ENCODE measurements at places on chromosomes 2 and 18.

DNA sequence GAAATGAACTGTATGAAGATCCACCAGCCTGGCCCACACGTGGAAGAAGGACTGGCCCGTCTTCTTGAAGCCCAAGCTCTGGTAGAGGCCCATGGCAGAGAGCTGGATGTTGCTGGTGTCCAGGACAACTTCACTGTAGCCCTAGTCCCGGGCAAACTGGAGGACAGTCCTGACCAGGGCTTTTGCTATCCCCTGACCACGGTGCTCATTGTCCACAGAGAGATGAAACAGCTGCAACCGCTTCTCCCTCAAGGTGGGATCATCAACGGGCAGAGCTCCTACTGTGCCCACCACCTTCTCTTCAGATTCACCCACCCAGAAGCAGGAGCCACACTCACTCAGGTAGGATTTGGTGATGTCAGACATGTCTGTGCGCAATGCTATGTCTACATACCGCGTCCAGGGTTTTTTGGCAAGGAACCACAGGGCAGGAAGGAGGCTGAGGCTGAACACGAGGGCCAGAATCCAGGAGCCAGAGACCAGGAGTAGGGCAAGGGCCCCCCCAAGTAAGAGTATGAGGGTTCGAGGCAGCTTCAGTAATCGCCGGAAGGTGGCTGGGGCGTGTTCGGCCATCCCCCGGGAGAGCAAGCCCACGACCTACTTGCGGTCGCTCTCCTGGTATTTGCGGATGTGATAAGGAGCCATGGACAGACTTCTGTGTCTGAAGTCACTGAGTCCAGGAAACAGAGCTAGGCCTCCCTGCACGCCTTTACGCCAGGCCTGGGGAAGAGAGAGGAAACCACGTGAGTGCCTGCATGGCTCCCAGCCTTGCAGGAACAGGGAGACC is 36.3 kb downstream of the TPRKB start:
- no peak for DNase-seq

- DNase-seq, result no peak
Observed at GRCh38 chr2:28349546-28350165, 43.0 kb upstream of the FOSL2 start.

DNA sequence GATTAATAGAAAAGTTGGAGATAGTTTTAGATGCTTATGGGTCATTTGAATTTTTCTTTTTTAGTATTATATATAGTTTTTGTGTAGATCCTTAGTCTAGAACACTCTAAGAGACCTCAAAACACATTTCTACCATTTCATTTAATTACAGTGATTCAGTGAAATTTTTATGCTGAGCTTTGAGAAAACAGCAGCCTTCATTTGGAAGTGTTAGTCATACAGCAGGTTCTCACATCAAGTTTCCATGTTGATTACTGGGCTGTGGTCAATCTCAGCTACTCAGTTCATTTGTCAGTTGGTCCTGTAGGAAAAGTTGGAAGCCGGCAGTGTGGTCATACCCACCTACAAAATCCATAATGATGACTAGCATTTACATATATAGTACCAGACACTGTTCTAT is 37.9 kb downstream of the MAP3K19 start:
- DNase-seq, result no peak

- DNase-seq, result no peak
Observed at GRCh38 chr2:79375817-79376216, 137.0 kb upstream of the CTNNA2 start.

DNA sequence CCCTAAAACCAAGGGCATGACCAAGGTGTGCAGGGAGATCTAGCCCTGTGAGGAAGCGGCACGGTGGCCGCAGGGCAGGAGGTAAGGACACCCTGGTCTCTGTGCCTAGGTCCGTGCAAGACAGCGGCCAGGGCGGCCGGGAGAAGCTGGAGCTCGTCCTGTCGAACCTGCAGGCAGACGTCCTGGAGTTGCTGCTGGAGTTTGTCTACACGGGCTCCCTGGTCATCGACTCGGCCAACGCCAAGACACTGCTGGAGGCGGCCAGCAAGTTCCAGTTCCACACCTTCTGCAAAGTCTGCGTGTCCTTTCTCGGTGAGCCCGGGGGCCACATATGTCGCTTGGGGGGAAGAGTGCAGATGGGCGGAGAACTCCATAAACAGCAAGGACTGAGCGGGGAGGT is 235.4 kb downstream of the ATAD2B start:
- no peak for DNase-seq

GRCh38 chr2:101658387-101658786 is 39.1 kb upstream of the MAP4K4 start:
- no peak for DNase-seq

GRCh38 chr2:226398580-226398979 is 401.0 kb downstream of the IRS1 start:
- DNase-seq, result no peak

DNA sequence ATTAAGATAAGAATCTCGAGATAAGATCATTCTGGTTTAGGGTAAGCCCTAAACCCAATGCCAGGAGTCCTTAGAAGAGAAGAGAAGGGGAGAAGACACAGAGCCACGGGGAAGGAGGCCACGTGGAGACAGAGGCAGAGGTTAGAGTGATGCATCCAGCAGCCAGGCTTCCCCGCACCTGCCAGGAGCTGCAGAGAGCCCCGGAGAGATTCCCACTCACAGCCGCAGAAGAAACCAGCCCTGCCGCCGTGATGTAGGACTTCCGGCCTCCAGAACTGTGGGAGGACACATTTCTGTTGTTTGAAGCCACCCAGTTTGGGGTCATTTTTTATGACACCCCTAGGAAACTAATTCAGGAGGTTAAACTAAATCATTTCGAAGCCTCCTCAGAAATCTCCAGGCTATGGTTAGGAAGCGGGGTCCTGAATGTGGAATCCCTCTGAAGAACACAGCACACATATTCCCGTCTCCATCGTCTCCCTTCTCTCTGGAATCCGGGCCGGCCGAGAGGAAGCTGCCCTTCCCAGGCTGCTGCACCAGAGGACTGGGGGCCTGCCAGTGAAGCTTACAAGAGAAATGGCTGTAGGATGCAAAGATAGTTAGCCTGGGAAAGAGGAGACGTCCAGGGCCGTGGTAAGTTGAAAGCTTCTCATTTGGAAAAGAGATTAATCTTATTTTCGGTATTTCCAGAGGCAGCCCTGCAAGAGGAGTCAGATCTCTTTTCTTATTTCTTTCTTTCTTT is 156.6 kb downstream of the TWIST2 start:
- no peak for DNase-seq

DNA sequence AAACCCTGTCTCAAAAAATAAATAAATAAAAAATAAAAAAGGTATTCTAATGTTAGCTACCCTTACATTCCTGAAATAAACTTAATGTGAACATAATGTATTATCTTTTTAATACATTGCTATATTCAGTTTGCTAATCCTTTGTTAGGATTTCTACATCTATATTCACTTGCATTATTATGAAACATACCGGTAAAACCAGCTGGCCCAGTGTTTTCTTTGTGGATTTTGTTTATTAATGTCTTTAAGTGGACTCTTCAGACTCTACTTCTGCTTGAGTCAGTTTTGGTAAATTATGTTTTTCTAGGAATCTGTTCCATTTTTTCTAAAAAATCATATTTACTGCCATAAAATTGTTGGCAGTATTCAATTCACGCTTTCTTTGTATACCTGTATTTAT is 34.5 kb downstream of the PTPN2 start:
- DNase-seq, result no peak

DNA sequence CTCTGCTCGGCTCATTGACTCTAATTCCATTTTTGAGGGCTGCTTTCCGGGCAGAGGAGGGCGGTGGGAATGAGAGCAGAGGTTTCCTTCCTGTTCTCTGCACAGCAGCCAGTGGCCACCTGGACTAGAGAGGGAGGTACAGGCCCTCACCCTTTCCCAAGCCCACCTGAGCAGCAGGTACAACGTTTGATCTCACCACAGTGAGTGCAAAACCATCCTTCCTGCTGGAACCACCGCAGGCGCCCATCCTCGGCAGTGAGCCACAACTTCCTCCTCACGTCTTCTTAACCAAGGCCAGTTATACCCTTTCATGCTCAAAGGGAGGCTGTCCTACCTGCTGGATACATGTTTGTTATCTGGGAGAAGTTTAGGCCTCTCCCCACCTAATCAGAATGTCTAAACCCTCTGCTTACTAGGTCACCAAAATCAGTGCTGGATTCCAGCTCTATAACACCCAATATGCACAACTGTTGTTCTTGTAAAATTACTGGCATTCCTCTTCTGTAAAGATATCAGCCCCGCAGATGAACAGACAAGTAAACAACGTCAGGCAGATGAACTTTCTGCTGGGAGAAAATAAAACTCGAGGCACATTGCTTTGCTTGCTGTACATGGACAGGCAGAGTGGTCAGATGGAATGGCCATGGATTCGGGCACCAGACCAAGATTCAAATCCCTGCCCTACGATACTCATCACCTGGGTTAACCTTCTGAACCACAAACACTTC is 191.4 kb downstream of the SH3RF3 start:
- no peak for DNase-seq

DNA sequence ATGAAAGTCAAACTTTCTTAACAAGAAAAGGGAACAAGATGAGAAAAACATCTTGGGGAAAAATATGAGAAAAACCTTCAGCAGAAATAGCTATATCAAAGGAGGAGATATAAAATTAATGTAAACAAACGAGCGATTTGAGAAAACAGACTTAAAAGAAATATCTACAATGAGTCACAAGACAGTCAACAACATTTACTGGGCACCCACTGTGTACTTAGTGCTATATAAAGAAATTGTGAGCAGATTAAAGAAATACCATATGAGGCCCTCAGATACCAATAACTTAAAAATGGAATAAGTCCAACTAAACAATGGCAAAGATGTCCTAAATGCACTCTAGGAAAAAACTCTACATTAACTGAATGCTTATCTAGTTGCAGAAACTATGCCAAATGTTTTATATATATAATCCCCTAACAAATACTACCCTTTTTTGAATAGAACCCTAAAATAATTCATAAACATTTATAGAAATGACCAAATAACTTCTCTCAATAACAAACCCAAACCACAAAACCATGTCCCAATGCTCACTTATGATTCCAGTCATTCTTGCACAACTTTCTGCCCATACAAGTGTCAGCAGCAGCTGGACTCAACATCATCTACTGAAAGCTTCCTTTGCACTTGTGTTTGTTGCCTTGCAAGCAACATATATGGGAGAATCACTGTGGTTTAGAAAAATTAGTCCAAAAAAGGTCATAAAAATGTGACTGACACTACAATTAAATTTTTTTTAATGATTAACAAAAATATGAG is 83.5 kb downstream of the COBLL1 start:
- peak; percentile 18 for DNase-seq

DNA sequence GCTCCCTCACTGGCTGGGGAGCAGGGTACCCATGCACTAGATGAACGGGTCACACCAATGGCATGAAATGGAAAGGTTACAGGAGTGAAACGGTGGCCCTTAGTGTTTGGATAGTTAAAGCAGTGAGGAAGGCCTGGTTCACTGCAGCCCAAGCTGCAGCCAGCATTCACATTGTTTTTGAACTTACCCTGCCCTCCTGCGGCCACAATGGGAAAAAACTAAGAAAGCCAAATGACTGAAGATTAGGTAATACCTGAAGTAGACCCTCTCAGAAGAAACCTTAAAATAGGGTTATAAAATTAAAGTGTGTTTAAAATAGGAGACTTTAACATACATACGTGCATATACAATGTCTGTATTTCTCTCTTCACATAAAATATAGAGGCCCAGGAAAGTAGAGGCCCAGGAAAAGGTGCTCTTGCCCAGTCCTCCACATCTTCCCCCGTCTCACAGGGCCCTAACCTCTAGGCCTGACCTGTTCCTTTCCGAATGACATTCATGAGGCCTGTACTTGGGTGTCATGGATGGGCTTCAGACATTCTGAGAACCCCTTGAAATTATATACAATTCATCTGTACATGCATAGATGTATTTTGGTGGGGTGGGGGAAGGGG is 33.3 kb downstream of the DOK1 start:
- DNase-seq, result peak; percentile 65

DNA sequence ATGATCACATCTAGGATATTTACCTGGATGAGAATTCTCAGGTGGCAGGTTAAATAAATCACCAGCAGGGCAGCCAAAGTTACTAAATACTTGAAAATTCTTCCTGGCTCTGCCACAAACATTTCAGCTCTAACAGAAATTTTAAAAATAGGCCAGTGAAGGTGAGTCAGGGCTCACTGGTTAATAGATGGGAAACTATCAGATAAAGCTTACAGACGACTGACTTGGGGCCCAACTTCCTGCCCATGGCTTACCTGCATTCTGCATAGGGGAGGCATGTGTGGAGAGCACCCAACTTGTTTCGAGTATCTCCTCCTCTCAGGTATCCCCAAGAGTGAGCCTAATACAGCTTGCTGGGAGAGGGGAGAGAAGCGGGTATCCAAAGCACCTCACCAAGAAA is 57.8 kb downstream of the SPRED2 start:
- no peak for DNase-seq

GRCh38 chr2:74620671-74621070 is 27.5 kb downstream of the M1AP start:
- no peak for DNase-seq

GRCh38 chr2:32559136-32559535 is 68.7 kb upstream of the TTC27 start:
- no peak for DNase-seq

- DNase-seq, result no peak
Observed at GRCh38 chr2:146874260-146874658, 970.6 kb upstream of the ACVR2A start.

DNA sequence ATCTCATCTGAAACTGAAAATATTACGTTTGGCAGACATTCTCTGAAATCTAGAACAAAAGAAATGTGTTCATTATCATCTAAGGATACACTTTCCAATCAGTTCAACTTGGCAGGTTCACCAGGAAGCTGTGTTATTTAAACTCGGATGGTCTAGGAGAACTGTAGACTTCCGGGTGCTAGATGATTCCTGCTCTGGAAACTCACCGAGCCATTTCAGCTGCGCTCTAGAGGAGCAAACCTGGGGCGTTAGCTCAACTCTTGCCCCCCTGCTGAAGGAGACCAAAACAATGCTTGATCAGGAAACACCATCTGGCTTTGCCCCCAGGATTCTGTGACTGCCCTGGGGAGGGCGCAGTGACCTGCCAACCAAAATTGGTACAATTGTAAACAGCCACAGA is 22.9 kb downstream of the MLPH start:
- DNase-seq, result no peak

DNA sequence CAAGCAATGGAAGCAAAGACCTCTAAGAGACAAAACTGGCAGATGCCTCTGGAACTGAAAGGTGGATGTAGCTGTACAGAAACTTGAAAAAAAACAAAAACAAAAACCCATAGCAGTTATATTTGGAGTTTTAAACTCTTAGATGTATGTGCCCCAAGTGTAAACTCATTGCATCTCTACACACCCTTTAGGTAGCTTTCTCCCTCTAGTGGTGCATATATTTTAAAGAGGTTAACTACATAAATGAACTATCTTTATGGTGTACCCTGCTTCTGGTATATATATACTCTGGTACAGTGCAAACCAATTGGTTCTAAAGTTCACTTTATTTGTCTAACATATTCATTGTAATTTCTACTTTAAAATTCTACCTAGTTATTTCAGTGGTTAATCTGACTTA is 518.2 kb downstream of the NRXN1 start:
- DNase-seq, result no peak

DNA sequence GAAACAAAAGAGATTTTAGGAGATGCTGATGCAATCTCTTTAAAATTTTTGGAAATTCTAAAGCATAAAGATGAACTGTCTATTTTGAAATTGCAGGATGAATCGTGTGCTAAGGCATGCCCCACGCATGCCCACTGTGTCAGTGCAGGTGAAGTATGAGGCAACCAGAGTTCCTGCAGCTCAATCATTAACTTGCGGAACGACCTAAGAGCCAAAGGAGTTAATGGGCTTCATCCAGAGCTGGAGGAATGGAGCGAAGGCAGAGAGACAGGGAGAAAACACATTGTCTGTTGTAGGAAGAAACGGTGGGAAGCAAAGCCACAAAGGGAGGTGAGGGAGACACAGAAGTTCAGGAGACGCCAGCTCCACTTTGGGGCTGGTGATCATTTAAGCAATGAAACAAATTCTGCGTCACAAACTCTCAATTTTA is 265.2 kb downstream of the CCDC85A start:
- DNase-seq, result no peak

Data from hepatic stellate cell (primary cell).